ENCODE measurements at places on chromosomes 4 and X.

GRCh38 chrX:68292471-68292870 is 140.8 kb downstream of the OPHN1 start:
- no peak for DNase-seq

DNA sequence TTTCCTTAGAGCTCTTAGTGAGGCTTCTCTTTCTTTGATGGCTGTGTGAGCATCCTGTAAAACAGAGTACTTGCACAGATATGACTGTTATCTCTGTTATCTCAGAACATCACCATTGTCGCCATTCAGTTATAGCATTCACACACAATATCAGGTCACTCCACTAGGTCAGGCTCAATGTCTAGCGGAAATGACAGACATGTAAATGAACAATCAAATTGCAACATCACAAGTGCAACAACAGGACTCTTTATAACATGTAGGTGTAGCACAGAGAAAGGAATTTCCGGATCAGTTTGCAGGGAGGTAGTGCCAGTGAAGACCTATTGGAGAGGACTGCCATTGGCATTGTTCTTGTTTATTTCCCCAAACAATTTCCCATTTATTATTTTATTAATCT is 43.2 kb upstream of the IGSF1 start:
- DNase-seq, result no peak

GRCh38 chr4:141142423-141142822 is 9.2 kb upstream of the RNF150 start:
- no peak for DNase-seq

DNA sequence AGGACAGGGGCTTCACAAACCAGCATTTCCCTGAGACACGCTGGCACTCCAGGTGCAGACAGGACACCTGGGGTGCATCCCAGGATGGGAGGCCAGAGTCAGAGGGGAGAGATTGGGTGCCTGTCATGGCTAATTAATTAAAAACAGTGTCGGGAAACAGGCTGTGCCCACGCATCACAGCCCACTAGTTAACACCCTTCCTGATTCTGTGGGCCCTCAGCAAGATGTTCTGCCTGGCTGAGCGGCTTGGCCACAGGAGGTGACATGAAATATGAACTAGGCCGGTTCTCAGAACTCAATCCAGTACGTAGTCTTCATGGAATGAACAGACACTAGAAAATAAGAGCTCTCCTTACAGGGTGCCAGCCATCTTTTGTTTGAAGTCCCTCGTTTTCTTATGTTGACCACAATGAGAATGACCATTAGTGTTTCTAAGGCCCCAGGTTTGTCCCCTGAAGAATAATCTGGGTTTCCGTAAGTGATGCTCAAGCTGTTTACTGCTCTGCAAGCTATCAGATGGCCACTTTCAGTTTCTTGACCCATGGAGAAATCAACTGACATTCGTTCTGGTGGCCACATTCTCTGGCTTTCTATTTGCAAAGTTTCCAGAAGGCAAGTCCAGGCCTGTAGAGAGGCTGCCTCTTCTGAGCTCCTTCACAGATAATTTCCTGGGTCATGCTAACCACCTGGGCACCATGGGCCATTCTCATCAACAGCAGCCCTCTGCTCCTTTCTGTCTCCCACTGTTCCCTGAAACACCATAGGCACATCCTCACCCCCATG is 72.3 kb downstream of the SLC34A2 start:
- DNase-seq, result no peak

GRCh38 chrX:25872786-25873185 is 265.4 kb upstream of the MAGEB18 start:
- DNase-seq, result no peak

DNA sequence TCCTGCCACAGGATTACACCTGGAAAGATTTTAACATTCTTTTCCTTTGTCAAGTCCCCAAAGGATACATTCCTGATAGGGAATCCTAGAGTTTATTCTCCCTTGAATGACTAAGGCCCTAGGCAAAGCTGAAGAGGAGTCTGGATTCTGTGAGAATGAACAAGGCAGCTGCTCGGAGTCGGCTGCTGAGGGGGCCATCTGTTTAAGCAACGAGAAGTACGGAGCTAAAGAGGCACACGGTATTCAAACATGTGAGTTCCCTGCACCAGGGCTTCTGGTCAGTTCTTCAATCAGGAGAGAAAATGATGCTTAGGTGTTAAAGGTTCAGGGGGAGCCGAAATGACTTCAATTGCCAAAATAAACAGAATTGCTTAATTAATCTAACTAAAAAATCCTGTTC is 97.6 kb downstream of the MGST2 start:
- no peak for DNase-seq

All from activated CD8-positive, alpha-beta memory T cell treated with anti-CD3 and anti-CD28 coated beads for 4 hours (primary cell).